ENCODE measurements at places on chromosomes 7 and 10.

- DNase-seq: no peak
Measured at GRCh38 chr10:60107308-60107976, 201.1 kb upstream of the CCDC6 start.

- DNase-seq: no peak
Measured at GRCh38 chr10:133230387-133231195, 574 bp downstream of the UTF1 start.

- no peak for DNase-seq
Measured at GRCh38 chr7:120064565-120064964, 208.4 kb upstream of the KCND2 start.

- no peak for DNase-seq
Measured at GRCh38 chr10:80464557-80465450, 10.7 kb downstream of the TSPAN14 start.
